ENCODE measurements at places on chromosomes 3 and 15.
A peak's percentile ranks its signal among the peaks of the same experiment; 100 is the strongest.

GRCh38 chr15:96264351-96264798 is 66.1 kb upstream of the NR2F2 start:
- no peak for DNase-seq

DNA sequence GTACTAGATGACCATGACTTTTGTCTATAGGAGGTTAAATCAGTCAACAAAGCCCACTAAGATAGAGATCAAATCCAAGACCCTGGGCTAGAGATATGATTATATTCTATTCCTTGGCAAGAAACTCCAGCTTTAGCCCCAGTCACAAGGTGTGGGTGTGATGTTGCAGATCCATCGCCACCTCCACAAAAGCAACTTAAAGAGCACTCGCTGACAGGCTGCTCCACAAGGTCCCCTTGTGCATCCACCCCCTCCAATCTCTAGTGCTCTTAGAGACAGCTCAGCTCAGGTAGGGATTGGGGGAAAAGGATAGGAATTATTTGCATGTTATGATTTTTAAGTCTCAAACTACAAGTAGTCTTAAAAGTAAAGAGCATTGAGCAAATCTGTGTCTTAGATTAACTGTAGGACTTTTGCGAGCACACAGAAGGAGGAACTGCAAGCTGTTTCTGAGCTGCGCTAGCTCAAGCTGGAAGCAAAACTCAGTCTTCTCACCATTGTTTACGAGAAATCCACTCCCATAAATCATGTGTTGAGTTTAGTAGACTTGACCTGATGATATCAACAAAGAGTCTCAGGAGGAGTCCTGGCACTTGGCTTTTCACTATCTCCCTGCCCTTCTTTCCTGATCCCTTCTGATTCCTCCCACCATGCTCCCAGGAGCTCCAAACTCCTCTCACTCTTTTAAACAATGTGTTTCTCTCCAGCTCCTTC is 177.6 kb downstream of the STAC start:
- DNase-seq: no peak

GRCh38 chr3:43148033-43148432 is 42.2 kb upstream of the POMGNT2 start:
- DNase-seq: no peak

- no peak for DNase-seq
Measured at GRCh38 chr3:156738251-156738650, 63.9 kb downstream of the TIPARP start.

DNA sequence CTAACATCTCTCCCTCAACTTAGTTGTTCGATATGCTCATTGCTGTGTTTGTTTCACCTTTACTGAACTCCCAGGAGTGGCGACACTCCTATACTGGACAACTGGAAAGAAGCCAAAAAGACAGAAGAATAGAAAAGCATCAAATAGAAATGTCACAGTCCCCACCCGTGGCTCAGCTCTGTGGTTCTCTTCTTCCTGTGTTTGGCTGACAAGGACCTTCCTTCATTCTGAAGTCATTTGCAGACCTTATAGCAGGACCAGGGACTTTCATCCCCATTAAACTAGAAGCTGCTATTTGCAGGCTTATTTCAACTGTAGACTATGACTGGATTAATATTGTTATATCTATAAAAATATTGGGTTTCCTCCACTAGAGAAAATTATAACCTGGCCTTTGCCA is 125.9 kb downstream of the NECTIN3 start:
- no peak for DNase-seq

GRCh38 chr15:85592148-85592547 is 202.6 kb downstream of the KLHL25 start:
- DNase-seq: no peak

GRCh38 chr3:107861422-107861821 is 229.4 kb downstream of the CD47 start:
- no peak for DNase-seq

DNA sequence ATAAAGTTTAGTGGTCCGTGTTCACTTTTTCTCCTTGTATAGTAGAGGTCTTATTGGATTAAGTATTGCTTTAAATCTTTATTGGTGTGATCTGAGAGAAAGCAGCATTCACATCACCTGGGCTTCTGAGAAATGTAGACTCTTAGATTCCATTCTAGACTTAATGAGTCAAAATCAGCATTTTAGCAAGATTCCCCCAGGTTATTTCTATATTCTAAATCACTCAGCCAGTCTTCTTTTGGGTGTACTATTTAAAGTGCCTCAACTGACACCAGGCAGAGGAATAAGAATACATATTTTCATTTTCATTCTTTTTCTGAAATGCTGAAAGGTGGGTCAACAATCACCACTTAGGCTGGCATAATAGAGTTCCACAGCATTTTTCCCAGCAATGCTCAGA is 481.7 kb downstream of the TUSC7 start:
- no peak for DNase-seq

GRCh38 chr3:14216257-14217048 is 37.8 kb downstream of the LSM3 start:
- DNase-seq: peak; percentile 68

- DNase-seq: no peak
Measured at GRCh38 chr3:127068871-127069270, 86.0 kb downstream of the PLXNA1 start.

DNA sequence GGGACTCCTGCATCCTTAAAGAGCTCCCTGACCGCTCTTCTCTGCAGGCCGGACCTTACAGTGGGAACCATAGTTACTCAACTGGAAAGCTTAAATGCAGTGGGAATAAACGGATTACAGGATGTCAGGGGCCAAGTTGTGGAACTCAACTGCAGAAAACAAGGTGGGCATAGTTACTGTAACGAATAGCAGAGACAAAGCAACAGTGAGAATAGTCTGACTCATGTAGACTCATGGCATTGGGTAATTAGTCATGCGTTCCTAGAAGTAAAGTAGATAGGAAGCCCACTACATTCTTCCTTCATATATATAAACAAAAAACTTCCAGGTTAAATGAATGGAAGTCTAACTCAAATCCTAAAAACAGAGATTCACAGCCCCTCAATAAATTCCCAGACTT is 95.5 kb upstream of the CHRNA7 start:
- DNase-seq: no peak

GRCh38 chr15:88487796-88488523 is 20.5 kb downstream of the MRPS11 start:
- DNase-seq: no peak

GRCh38 chr3:180306691-180307090 is 270.0 kb upstream of the PEX5L start:
- no peak for DNase-seq

GRCh38 chr15:55736756-55737155 is 6.2 kb downstream of the PRTG start:
- no peak for DNase-seq

- DNase-seq: no peak
Measured at GRCh38 chr15:42048080-42048820, 27.4 kb upstream of the PLA2G4E start.

- DNase-seq: peak; percentile 65
Measured at GRCh38 chr15:89760303-89761008, 9.4 kb upstream of the MESP1 start.

- no peak for DNase-seq
Measured at GRCh38 chr15:69941301-69941605, 156.5 kb downstream of the TLE3 start.

DNA sequence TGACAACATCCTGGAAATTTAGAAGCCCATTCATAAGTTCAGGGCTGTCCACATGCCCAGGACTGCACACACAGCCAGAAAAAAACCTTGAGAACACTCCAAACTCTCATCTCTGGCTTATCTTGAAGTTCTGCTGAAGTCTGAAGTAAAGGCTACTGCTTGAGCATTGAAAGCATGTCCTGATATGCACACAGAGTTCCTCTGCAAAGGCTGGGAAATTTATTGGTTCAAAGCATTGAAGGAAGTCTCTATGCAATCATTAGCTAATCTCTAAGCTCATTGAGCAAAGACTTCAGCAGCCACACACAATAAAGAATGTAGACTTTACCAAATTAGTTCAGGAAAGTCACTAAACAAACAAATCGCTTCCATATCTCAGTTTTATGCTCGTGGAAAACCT is 162.0 kb upstream of the STT3B start:
- no peak for DNase-seq

DNA sequence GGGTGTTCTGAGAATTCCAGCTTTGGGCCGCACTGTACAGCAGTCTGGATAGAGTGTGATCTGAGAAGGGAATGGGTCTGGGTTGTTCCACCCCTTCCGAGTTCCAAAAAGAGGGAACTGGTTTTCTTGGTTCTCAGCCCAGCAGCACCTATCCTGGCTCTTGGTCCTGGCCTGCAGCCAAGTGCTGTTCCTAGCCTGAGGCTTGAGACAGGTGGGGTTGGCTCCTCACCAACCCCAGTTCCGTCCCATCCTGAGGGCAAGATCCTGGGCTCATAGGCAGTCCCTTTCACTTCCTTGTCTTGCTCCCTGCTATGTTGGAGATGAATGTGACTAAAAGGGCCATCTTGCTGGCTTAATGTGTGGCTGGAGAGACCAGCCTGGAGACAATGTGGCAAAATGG is 15.2 kb downstream of the IVD start:
- DNase-seq: no peak

GRCh38 chr15:38795471-38796245 is 231.0 kb upstream of the RASGRP1 start:
- no peak for DNase-seq

DNA sequence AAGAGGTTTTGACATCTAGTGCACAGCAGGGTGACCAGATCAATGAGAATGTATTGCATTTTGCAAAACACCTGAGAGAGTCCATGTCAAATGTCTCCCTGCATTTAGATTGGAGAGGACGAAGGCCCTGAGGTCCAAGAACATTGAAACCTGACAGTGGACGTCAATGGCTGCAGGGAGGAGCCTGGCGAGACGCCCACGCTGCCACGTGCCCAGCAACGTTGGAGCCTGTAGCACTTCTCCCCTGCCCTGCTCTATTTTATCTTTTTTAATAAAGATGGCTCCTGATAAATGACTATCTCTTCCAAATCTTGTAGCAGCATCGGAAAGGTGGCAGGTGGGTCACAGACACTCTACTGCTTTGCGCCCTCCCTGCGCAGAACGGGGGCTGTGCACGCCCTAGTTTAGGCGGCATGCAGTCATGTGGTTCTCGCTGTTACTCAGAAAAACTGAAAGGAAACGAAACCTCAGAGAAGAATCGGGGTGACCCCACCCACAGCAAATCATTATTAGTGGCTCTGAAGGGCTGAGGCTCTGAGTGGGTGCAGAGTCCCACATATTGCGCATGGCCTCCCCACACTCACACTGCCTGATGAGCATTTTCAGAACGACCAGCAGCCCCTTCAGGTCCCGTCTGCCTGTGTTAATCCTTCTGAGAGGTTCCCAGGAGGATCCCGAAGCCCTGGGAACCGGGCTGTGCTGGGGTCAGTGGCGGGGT is 62.5 kb upstream of the TAMM41 start:
- no peak for DNase-seq

DNA sequence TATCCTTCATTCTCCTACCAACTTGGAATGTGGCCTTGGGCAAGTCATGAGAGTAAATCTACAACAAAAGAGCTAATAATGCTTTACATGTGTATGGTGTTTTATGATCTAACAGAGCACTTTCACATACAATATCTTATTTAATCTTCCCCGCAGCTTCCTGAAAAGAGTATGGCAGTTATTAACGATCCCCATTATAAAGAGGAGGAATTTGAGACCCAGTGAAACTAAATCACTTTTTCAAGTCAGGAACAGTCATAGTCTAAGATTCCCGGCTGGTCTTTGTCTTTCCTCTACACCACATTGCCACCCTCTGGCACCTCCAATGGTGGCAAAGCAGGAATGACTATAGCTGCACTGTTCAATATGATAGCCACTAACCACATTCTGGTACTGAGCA is 69.7 kb upstream of the CMSS1 start:
- DNase-seq: no peak

- DNase-seq: no peak
Measured at GRCh38 chr3:184949251-184949965, 137.4 kb downstream of the VPS8 start.

DNA sequence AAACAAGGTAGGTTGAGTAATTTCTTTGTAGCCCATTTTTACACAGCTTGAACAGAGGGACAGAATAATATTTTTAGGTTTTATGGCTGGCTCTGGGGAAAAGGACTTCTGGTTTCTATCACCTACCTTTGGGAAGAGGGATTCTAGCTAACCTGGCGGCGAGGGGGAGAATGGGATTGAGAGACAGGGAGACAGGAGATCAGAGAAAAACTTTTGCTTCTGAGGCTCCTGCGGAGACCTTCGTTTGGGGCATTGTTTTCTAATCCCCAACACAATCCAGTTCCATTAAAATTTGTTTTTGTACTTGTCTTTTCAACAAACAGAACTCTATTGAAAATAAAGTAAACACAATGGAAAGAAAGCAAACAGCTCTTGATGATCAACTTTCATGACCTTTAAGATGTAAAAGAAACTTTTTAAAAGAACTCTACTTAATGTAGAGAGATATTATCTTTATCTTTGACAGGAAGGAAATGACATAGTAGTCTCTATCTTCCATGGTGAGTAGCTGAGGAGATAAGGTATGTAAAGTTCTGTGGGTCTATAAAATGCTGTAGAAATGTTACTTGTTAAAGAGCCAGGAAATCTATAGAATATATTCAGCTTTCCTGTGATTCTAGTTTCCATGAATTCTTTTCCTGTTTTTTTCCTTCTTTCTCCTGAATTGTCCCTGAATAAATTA is 37.0 kb upstream of the P2RY1 start:
- no peak for DNase-seq

- DNase-seq: no peak
Measured at GRCh38 chr3:110946810-110947209, 124.8 kb upstream of the NECTIN3 start.

GRCh38 chr15:43268111-43269105 is 1.7 kb upstream of the TGM5 start:
- no peak for DNase-seq

- no peak for DNase-seq
Measured at GRCh38 chr15:45468294-45468693, 54.3 kb downstream of the SLC30A4 start.

GRCh38 chr3:105790534-105790933 is 78.3 kb downstream of the CBLB start:
- no peak for DNase-seq

GRCh38 chr3:186451371-186451770 is 89.3 kb upstream of the DGKG start:
- DNase-seq: no peak

DNA sequence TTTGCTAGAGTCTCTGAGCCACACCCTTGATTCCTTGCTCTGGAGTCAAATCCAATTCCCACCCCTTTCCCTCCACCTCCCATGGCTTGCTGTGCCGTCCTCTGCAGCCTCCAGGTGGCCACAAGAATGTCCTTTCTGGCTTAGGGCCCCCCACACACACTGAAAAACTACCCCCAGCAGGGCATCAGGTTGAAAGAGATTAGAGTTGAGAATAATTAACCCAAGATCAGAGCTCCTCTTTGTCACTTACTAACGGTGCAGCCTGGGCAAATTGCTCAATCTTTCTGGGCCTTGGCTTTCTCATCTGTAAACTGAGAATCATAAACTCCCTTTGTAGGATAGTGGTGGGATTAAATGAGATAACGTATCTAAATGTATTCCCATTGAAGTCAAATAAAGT is 78.5 kb downstream of the MRPL46 start:
- no peak for DNase-seq

- DNase-seq: no peak
Measured at GRCh38 chr3:102791641-102792589, 357.1 kb downstream of the ZPLD1 start.

- no peak for DNase-seq
Measured at GRCh38 chr3:133268726-133269134, 131.1 kb upstream of the BFSP2 start.
